ENCODE measurements at places on chromosomes 6 and 20.

GRCh38 chr6:152244998-152245630 is 392.0 kb downstream of the SYNE1 start:
- DNase-seq, result no peak

DNA sequence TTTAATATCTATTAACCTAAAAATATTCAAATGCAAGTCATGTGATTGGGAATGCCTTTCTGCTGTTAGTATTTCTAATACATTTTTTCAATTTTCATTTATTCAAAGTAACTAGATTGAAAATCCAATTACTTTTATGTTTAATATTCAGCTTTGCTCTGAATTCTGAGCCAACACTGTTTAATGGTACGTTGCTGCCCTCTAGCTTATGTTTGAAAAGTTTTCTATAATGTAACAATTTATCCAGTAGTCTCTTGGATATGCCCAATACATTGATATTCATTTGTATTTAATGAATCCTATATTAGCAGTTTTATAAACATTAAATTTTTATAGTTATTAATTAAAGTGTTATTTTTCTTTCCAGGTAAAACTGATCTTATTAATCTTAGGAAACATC is 47.4 kb downstream of the LGSN start:
- DNase-seq, result no peak

DNA sequence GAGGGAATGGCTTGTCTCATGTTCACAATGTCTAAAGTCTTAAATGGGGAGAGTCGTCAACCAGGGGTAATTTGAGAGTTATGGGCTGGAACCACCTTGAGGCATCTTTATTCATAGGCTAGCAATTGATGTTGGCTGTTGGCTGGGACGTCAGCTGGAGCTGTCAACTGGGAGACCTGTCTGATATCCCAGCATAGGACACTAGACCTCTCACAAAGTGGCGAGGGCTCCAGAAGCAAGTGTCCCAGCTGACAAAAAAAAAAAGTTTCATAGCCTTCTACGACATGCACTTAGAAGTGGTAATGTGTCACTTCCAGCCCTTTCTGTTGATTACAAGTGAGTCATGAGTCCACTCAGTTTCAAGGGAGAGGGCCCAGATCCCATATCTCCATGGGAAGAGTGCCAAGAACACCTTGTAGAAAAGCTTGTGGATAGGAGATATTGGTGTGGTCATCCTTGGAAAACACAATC is 278.0 kb downstream of the ESR1 start:
- DNase-seq, result no peak

GRCh38 chr6:150813993-150814359 is 51.5 kb upstream of the MTHFD1L start:
- no peak for DNase-seq

GRCh38 chr20:7708782-7709181 is 231.5 kb downstream of the HAO1 start:
- DNase-seq, result no peak

GRCh38 chr20:20462185-20462584 is 94.3 kb downstream of the INSM1 start:
- DNase-seq, result no peak

- no peak for DNase-seq
Observed at GRCh38 chr20:50744143-50744792, 12.9 kb downstream of the PARD6B start.

DNA sequence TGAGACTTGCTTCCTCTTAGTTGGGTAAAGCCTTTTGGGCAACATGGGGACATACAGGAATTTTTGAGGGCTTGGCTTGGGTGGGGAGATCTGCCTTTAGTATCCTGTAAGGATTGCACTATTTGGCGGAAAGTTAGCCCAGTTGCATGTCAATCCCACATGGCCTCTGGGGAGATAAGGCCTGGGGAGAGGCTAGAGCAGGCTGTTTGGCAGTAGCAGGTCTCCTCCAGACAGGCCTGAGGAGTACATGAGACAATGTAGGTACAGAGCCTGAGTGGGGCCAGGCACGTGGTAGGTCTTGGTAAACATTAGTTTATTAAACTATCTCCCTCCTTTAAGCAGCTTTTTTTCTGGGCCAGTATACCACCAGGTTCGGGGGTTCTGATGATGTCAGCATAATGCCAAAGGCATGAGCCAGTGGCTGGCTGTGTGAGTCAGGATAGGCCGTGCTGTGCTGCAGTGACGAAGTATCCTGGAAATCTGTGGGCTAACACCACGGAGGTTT is 147.9 kb downstream of the VEGFA start:
- no peak for DNase-seq

Measured in stimulated activated CD8-positive, alpha-beta memory T cell treated with anti-CD3 and anti-CD28 coated beads, Interleukin-7, amount 100 ng/mL, for 1 hour (primary cell).